Kidney capillary endothelial cell (primary cell): ENCODE measurements at places on chromosomes 7 and 10.

DNA sequence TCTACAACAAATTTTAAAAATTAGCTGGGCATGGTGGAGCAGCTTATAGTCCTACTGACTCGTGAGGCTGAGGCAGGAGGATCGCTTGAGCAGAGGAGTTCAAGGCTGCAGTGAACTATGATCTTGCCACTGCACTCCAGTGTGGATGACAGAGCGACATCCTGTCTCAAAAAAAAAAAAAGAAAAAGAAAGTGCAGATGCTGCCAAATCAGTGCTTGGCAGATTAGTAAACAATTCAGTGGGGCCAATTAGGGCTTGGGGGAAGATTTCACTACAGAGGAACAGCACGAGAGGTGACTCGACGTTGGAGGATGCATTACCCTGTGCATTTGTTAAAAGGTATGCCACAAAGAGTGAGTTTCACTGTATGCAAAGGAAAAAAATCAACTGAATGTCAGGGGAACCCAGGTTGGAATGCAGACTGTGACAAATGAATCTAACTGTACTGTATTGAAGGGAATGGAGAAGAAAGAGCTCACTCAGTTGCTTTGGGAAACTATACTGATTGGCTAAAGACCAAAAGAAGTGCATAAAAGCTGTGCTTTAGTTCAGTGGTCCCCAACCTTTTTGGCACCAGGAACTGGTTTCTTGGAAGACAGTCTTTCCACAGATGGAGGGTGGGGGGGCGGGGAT, 31.6 kb downstream of the GARIN1A start:
- no peak for DNase-seq

- DNase-seq: no peak
Observed at GRCh38 chr10:5506246-5506645, 6.9 kb upstream of the CALML5 start.

GRCh38 chr7:39554583-39555165, 11.5 kb upstream of the YAE1 start:
- DNase-seq: no peak

- DNase-seq: no peak
Observed at GRCh38 chr10:31151301-31151700, 119.6 kb upstream of the ZNF438 start.

DNA sequence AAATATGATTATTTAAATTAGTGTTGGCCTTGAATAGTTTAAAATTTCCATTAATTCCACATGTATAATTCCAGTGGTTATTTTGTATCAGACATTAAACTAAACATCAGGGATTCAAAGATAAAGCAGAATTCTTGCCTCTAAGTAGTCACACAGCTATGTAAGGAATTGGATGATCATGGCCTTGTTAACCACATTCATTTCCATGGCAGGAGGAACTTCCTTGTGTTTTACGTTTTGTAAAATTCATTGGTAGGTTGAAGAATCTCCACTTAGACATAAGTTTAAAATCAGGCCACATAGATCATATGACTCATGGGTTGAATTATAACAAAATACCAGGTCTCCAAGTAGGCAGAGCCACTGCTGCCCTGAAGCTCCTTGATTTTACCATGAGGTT, 289.7 kb downstream of the PLXDC2 start:
- DNase-seq: no peak

DNA sequence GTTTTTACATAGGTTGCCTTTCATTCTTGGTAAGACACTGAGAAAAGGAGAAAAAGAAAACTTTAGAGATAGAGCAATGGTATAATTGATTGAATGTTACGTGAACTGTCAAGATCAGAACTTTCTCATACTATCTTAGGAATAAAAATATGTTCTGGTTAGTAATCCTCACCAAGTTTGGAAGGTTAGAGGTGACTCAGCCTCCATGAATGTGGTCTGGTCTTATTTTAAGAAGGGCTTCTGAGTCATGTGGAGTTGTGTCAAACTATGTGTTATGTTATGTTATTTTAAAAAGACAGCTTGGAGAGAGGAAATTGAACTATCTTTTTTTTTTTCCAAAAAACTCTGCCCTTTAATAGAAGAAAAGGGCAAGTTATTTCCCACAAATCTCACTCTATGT, 458.6 kb upstream of the KLF6 start:
- peak; percentile 96 for DNase-seq

DNA sequence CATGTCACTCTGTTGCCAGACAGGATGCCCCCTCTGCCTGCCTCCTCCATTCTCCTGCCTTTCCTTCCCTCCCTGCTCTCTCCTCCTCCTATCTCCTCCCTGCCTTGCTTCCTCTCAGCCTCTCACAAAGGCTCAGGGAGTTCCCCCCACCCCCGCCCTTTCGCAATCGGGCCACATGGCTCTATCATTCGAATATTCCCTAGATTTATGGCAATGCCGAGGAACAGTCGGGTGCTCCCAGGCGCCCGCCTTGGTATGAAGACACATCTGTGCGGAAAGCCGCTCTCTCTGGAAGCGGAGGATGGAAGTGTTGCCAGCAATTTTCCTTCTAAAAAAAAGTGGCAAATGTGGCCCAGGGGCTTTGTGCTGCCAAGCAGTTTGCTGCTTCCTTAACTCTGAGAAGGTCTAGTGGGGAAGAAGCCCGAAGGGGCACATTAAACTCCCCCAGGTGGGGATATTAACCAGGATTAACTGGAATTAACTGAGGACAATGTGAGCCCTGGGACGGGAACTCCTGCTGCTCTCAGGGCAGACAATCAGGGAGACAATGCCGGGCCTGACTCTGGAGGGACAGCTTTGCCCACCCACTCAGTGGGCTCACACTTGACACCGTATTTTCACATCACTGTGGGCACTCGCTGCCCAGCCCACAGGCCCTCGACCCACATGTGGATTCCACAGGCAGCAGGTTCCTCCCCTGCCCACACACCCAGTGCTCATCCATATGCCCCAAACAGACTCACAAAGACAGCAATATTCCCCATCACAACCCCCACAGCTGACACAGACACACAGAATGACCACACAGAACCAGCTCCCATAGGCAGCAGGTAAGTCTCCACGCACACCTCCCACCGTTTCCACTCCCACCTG, 88.4 kb upstream of the SMNDC1 start:
- DNase-seq: no peak

- DNase-seq: no peak
Observed at GRCh38 chr7:20198260-20198659, 18.9 kb downstream of the MACC1 start.

GRCh38 chr10:62075414-62075813, 173.9 kb downstream of the ARID5B start:
- no peak for DNase-seq

GRCh38 chr10:123681285-123681684, 15.1 kb downstream of the GPR26 start:
- no peak for DNase-seq

- no peak for DNase-seq
Observed at GRCh38 chr7:98729121-98729520, 112.0 kb downstream of the NPTX2 start.

DNA sequence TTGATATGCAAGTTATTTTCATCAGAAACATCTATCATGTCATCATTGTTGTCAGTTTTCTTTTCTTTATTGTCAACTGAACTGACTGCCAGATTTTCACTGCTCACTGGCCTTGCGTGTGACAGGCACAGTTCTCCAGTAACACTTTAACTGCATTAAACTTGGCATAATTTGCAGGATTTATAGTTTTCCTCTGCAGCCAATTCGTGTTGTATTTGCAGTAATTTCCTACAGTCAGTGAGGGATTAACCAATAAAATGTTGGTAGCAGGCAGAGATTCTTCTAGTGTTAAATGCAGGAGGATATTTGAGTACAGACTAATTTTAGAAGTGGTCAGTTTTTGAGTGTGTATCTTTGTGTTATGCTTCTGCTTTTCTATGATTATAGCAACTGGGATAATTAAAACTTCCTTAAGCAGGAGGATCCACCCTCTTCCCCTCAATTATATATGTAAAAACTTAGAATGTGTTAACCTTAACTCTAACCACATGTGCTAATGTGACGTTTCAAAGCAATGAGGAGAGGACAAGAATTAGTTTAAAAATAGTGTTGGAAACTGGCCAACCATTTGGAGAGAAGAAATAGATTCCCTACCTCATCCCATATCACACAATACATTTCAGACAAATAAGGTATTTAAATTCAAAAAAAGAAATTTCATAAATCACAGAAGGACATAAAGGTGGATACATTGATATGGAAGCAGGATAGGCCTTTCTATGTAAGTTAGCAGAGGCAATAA, 365.5 kb upstream of the BMPER start:
- no peak for DNase-seq

- DNase-seq: no peak
Observed at GRCh38 chr7:158502068-158502750, 85.4 kb downstream of the PTPRN2 start.

GRCh38 chr10:118531105-118531852, 64.2 kb downstream of the PRLHR start:
- no peak for DNase-seq

- DNase-seq: no peak
Observed at GRCh38 chr10:7135188-7135587, 275.6 kb downstream of the SFMBT2 start.

- no peak for DNase-seq
Observed at GRCh38 chr10:71748671-71749191, 24.6 kb downstream of the VSIR start.

GRCh38 chr7:2545746-2546425, 9.4 kb downstream of the BRAT1 start:
- no peak for DNase-seq

DNA sequence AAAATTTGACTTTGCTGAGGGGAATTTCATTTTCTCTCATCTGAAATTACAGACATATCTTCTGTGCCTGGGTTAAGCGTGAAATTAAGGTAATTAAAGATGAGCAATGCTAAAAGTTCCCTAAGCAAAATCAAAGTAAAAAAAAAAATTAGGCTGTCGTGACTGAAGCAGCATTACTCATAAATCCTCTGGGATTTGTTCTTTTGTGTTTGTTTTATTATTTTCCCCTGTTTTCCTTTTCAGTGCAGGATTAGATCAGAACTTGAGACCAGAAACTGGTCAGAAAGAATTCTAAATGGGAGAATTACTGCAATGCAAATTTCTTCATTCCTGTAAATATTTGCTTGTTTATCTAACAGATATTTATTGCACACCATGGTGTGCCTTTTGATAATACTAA, 141.4 kb upstream of the BET1 start:
- DNase-seq: peak; percentile 47

- DNase-seq: no peak
Observed at GRCh38 chr10:18155321-18155720, 15.1 kb downstream of the CACNB2 start.

- no peak for DNase-seq
Observed at GRCh38 chr10:123796736-123797135, 94.9 kb downstream of the CPXM2 start.

- no peak for DNase-seq
Observed at GRCh38 chr7:87426160-87426559, 49.3 kb downstream of the ABCB4 start.

DNA sequence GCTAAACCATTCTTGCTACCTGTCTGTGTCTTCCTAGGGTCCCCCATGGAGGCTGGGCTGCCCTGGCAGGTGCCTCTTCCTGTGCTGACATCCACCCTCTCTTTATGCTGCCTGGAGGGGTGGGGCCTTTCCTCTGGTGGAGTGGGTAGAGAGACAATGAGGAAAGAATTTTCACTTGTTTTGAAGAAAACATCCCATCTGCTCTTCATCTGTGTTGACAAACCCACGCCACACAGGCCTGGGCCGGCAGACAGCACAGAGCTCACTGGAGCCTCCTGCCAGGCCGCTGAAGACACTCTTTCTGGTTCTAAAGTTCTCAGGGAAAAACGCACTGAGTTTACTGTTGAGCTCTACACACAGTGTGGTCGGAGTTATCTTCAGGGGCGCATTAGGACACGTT, 328.2 kb downstream of the GLRX3 start:
- DNase-seq: no peak

GRCh38 chr10:51659344-51659743, 40.1 kb downstream of the CSTF2T start:
- DNase-seq: no peak

- DNase-seq: no peak
Observed at GRCh38 chr7:107876916-107877315, 14.1 kb upstream of the DLD start.

GRCh38 chr7:44291066-44291732, 34.2 kb downstream of the CAMK2B start:
- no peak for DNase-seq

DNA sequence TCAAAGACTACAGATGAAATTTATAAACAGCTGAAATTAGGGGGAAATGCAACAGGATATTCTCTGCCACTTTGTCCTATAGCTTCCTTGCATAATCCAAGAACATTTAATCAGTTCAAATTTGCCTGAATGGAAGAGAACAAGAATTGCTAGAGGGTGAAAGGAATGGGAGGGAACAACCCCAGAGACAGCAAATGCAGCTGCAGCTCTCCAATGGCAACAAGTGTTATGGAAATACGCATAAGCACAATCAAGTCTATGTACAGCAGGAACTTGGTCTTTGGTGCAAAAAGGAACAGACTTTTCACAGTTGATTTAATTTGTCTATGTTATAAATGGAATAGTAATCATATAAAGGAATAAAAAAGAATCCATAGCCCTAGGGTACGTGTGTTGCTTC, 269.0 kb upstream of the ETV1 start:
- DNase-seq: no peak

DNA sequence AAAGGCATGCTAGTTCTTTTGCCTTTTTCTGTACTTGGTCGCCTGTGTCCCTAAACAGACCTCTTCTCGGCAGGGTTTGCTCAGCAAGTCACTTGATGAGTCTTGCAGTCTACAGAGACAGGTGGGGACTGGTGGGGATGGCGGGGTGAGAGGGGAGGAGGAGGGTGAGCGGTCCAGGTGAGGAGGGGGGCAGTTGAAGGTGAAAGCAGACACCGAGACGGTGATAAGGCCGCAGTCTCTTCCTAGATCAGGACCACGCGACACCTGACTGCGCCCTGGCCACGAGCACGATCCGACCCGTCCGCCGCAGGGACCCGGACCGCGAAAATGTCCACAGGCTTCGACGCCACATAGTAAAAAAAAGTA, 566 bp downstream of the ASNS start:
- no peak for DNase-seq

GRCh38 chr10:117547716-117548668, 5.4 kb downstream of the EMX2 start:
- no peak for DNase-seq

DNA sequence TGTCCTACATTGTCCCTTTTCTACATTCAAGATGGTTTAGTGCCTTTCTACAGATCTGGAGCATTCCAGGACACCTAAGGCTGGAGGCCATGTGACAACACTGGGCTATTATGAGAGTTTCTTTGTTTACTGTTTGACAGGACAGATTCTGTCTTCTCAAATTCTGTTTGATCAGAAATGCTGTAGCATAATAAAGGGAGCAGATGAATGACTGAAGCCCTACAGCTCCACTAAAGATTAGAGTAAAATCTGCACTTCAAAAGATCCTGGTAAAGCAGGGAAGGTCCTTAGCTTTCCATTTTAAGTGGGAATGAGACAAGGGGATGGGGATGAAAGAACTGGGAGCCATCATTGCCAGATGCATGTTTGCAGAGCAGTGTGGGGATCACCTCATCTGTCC, 38.4 kb downstream of the TMEM229A start:
- DNase-seq: no peak

GRCh38 chr10:54853883-54854282, 52.9 kb upstream of the PCDH15 start:
- DNase-seq: no peak

- no peak for DNase-seq
Observed at GRCh38 chr10:121788115-121788514, 139.7 kb downstream of the ATE1 start.
